ENCODE measurements at places on chromosomes 1 and 21.

DNA sequence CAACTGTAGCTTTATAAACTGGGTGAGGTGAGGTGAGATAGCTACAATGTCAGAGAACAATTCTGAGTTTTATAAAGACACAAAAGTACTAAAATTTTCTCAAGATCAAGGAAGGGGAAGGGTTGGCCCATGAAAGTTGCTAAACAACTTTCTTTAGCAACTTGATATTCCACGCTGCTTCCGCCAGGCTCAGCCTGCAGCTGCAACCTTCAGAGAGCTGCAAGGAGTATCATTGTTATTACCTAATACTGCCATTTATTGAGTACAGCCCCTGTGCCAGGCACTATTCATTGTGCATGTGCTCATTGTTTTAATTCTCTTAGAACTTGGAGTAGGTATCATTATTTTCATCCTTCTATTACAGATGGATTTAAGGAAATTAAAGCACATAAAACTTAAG, 34.1 kb upstream of the SUCO start:
- no peak for DNase-seq

DNA sequence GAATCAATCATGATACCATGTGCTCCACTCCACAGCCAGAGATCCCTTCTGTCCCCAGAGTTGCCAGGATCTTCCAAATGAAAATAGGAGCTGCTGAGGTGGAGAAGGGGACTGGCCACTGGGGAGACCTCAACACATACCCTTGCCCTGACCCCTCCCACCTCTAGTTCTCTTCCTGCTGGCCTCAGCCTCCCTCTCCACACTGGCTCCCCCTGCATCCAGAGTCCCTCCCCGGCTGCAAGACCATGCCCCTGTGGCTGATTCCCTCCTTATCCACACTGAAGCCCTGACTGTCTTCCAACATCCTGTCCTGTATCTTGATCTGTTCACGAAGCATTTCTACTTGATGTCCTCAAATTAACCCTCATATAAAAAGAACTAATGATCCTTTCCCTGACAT, 21.1 kb upstream of the CDK18 start:
- DNase-seq, result no peak

- no peak for DNase-seq
These were observed 145.4 kb upstream of the C8B start for GRCh38 chr1:57111175-57111574.

GRCh38 chr1:205532026-205532898, 27.8 kb downstream of the CDK18 start:
- DNase-seq, result no peak

GRCh38 chr1:164510435-164510834, 48.5 kb upstream of the PBX1 start:
- no peak for DNase-seq

DNA sequence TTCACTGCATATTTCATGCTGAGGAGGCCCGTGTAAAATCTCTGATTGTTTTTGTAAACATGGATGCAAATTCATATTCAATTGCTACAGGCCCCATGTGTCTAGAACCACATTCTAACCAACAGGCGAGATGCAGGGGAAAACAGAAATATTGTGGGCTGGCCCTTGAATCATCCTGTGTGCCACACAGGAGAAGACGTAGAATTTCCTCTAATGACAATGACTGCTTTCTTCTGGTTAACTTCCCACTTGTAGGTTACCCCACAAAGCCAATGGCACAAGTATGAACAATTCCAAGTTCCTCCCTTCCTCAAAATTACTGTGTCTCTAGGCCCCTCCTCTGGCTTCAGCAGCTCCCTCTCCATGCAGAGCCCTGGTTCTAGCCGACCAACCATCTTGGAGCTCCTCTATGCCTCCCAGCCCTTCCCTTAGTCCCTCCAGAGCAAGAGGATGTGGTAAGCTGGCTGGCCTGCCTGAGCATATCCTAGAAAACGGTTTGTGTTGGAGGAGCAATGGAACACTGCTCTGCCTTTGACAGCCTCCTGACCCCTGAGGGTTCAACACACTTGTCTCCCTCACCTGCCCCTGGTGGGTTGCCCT, 205.2 kb downstream of the HS2ST1 start:
- peak; percentile 11 for DNase-seq

DNA sequence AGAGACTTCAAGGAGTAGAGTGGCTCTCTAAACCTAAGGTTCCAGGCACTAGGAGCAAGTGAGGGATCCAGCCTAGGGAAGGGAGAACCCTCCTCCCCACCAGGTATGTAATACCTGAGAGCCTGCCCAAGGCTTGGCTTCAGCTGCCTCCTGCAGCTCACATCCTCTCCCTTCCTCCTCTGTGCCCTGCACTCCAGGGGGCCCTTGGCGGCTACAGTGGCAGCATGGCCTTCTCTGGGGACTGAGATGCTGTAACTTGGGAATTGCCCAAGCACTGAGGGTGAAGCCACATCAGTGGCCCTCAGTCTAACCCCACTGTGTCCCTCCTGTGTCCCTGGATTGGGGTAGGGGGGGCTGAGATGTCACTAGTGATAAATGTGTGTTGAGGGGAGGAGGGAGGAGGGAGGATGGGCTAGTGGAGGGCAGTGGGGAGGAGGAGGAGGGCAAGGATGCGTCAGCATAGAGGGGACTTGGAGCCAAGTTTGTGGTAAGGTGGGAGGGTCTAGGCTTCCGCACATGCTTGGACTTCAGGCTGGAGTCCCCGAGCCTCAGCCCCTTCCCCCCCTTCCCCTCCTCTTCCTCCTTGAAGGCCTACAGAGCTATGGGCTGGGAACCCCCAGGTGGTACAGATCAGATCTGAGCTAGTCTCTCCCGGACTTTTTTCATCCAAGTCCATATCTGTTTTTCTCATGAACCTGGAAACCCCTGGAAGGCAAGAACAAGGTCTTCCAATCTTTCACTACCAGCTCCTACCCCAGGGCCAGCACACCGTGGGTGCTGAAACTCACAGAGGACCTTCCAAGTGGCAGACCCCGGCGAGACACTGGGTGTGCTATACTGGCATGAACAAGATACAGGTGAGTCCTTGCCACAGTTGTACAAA, 17.5 kb downstream of the COL9A2 start:
- no peak for DNase-seq

- no peak for DNase-seq
These were observed 20.1 kb downstream of the PSEN2 start for GRCh38 chr1:226890331-226891108.

DNA sequence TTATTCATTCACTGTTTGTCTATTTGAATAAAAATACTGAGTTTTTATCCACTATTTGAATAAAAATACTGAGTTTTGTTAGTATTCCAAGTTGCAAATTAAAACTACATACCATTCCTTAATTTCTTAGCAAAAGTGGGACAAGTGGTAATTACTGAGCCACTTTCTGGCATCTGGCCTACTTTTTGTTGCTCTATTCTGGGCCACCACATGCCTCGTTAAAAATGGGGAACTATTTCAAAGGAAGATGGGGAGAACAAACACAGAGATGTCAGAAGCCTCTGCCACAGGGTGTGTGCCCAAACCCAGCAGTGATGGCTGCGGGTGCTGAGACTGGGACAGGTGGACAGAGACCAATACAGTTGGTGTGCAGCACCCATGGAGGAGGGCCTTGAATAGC, 14.6 kb downstream of the PIGP start:
- no peak for DNase-seq

DNA sequence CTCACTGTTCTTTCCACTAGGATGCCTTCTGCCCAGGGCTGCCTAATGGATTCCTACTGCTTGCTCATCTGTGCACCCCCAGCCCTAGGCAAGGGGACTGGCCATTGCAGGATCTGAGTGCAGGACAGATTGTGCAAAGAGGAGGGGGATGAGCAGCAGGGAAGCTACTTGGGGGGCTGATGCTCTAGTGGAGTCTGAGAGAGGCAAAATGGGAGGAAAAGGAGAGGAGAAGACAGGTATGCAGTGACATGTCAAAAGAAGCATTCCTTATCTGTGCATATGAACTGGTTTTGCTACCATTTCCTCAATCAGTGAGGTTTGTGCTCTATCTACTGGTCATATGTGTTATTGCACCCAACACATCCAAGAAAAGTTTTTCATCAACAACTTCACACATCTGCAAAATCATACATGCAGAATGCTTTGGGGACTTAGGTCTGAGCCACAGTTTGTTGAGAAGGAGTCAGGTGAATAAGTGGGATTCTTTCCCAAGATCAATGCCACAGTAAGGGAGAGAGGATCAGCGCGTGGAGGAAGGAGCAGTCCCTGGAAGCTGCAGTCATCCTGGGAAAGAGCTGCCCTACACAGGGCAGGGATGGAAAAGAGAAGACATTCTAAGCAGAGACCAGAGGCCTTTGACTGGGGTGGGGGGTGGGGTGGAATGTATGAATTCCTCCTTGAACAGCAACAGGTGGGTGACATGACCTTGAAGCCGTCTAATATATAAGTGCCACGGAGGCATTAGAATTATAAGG, 14.4 kb downstream of the SLC5A9 start:
- peak; percentile 72 for DNase-seq

GRCh38 chr21:18403735-18404450, at the start of gene TMPRSS15:
Gene TMPRSS15, minus strand, starts transcription at chr21:18403785. Its CDS starts 163 bp downstream, at chr21:18403622.
- no peak for DNase-seq

GRCh38 chr1:116508984-116509980, 61.5 kb downstream of the CD58 start:
- DNase-seq, result no peak

DNA sequence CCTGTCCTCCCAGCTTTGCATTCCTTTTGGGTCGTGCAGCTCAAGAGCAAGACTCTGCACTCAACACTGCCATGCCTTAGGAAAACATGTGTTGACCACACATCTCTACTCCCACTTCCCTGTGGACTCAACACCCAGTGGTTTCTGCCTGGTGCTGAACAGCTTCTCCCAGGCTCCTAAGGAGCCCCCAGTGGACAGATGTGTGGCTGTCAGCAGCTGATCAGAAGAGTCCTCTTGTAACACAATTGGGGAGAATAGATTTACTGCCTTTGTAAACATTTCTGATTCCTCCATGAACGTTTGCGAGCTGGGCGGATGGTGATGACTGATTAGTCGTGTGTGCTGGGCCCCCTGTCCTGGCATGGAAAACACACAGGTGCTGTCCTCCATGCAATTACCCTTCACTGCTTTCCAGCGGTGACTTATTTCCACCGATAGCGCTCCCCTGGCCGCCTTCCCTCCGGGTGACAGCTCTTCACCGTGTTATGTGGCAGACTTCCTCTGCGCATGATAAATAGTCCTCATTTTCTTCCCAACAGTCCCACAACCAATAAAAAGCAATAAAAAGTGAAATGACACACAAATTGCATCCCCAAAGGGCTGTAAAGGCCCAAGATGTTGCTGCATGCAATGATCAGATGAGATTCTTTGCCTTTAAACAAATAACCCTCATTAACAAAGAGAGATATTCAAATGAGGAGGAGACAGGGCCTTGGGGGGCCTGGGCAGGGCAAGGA, 249.4 kb upstream of the AJAP1 start:
- no peak for DNase-seq

GRCh38 chr1:53541761-53542550, 82.8 kb downstream of the DMRTB1 start:
- DNase-seq, result no peak

DNA sequence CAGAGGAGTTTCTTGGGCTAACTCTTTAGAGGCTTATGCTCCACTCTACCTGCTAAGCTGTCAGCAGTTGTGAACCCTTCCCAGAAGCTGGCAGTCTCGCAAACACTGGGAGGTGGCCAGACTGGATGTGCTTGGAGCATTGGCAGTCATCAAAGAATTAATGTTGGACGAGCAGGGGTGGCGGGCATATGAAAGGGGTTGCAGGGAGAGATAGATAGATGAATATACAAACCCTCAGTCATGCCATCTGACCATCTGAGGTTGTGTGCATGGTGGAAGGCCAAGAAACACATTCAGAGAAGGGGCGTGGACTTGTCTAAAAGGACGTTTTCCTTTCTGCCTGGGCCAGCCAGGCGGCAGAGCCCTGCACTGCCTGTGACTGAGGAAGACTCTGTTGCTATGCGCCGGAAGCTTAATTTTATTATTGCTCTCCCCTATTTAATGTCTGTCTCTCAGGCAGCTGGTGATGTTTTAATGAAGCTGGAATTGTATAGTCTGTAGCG, 164.4 kb downstream of the PBX1 start:
- DNase-seq, result no peak

DNA sequence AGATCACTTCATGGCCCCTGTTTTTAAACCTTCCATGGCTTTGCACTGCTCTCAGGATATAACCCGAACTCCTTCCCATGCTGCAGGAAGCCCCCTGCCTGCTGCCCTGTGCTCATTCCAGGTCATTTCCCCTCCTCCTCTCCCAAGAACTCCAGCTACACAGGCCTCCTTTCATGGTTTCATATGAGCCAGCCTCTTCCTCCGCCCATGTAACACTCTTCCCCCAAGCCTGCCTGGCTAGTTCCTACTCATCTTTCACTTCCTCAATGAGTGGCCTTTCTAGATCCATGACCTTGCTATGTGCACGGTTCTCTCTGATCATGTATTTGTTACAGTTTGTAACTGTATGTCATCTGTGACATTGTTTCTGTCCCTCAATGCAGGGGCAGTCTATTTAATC, 3.1 kb upstream of the NCF2 start:
- no peak for DNase-seq

DNA sequence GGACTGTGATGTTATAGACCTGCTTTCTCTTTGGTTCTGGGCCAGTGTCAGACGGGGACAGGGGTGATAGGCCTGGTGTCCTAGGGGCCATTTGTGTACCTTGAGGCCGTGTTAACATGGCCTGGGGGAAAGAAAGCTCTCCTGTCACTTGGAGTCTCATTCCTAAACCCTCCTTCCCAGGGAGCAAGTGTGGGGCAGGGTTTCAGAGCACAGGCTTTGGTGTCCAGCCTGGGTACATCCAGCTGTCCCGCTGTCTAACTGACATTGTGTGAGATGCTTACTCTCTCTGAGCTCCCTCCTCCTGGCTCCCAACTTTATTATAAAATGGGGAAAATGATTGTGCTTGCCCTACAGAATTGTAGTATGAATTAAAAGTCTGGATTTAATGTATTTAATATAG, 32.6 kb upstream of the EPHA8 start:
- no peak for DNase-seq

GRCh38 chr1:218817071-218817470, 356.6 kb upstream of the LYPLAL1 start:
- DNase-seq, result no peak

DNA sequence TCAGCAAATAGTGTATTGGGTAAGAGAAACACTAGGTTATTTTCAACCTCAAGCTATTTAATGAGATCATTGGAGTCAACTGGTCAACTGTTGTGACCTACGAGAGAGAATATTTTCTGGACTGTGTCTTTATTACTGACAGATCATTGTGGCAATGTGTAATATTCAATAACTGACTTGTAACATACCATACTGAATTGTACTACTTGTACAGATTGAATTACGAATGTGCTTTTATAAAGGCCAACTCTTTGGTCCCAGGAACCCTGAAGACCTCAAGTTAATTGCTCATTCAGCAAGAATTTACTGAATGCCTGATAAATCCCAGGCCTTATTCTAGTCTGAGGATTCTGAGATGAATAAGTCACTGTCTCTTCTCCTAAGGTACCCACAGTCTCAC, 56.1 kb upstream of the CAMK1G start:
- peak; percentile 36 for DNase-seq

DNA sequence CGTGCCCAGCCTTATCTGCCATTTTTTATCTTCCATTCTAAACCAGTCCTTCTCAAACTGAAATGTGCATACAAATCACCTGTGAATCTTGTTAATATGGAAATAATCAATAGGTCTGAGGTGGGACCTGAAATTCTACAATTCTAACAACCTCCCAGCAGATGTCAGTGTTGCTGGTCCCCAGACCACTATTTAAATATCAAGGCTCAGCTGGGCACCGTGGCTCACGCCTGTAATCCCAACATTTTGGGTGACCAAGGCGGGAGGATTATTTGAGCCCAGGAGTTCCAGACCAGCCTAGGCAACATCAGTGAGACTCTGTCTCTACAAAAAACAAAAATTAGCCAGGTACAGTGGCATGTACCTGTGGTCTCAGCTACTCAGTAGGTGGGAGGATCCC, 4.1 kb downstream of the UQCRHL start:
- DNase-seq, result no peak

- no peak for DNase-seq
These were observed 4.1 kb downstream of the S100A2 start for GRCh38 chr1:153561466-153561985.

Data from COLO829 (cell line).